Activated T-cell treated with anti-CD3 and anti-CD28 coated beads for 1 hour (primary cell): ENCODE measurements at places on chromosomes 7 and 10.

GRCh38 chr10:107022600-107023354 lies 141.7 kb downstream of the SORCS1 start:
- no peak for DNase-seq

DNA sequence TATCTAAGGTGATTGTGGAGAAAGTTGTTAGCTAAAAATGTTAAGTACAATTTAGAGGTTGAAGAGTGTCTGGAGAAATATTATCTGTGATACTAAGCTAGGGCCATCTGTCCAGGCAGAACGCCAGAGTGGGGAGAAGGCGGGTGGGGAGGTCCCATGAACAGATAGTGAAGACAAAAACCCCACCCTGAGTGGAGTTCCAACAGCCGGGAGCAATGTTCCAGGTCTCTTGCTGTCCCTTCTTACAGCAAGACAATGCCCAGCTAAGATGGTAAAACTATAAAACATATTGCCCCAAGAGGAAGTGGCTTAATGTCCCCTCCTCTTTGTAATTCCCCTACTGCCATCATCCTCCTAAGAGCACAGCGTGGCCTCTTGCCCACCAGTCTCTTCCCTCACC lies 10.4 kb upstream of the IL15RA start:
- DNase-seq, result no peak

DNA sequence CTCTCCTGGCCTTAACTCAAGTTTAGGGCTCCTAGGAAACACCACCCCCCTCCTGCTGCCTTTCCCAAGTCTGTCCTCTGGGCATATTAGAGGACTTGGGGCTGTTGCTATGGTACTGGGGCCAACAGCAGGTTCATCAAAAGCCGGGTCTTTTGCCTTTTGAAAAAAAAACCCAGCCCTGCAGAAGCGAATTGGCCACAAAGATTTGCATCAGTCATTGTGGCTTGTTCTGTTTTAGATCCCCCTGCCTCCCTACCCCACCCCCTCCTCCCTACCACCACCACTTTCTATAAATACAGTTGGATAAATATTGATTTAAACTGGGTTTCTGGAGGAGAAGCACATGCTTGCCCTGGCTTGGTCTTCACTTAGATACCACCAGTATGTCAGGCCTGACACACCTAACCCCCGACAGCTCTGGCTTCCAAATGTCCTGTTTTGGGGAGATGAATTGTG lies 7.0 kb downstream of the MXI1 start:
- DNase-seq, result no peak

GRCh38 chr10:112858986-112859651 lies 90.9 kb upstream of the TCF7L2 start:
- no peak for DNase-seq
